Breast epithelium (tissue), 4 donors: ENCODE measurements at places on chromosomes 6 and 20. TPM values are rescaled to one million over a fixed set of nuclear protein-coding genes. Genes with fewer than 3 reads are reported as not detected.

- no peak for DNase-seq
Observed at GRCh38 chr6:72580281-72580940, 41.5 kb upstream of the KCNQ5 start.

The GPR63 gene
- total RNA-seq = 0.16 TPM

DNA sequence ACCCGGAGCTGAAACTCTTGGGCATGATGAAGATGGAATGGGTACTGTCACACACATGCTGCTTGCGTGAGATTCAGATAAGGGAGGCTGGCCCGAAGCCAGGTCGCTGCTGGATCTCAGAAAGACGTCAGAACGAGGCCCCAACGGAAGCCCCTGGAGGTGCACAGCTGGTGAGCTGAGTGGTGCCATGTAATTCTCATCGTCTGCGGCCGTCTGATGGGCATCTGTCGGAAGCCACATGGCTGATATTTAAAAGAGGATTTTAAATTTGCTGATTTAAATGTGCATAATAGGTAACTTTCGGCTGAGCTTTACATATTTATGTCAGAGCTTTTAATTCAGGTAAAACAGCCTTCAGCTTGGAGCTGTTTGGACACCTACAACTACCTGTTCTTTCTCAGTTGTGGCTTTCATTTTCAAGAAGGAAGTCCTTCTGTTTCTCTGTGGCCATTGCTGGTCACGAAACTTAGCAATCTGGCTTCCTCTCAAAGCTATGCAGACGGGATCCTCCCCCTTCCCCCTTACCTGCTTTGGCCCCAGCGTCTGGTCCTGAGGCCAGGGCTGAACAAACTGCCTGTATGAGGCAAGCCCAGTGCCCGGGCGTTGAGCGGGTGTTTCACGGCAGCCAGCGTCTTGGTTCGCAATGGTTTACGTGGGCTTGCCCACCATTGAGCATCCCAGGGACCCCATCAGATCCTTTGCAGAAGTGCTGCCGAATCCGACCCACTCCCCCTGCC lies 9.2 kb downstream of the SLCO4A1 start:
- no peak for DNase-seq

DNA sequence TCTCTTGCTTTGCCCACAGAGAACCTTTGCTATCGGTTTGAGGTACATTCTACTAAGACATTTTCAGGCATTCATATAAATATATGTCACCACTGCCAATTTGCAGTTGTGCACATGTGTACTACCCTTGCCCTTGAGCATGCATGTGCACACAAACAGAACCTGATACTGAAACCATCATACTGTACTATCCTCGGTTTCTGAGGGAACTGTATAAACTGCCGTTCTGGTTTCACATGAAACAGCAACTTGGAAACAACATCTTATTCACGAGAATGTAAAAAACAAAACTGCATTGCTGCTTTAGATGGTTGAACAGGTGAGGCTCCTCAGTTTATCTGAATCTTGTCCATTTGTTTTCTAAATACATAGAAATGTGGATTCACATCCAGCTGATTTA lies 151.2 kb upstream of the TMEM170B start:
- DNase-seq = no peak

GRCh38 chr20:8914421-8914820 lies 154.5 kb upstream of the PLCB4 start:
- DNase-seq = no peak

The ENPP3 gene
- total RNA-seq = 1.8 TPM

GRCh38 chr6:131823276-131823902 lies 15.6 kb downstream of the ENPP1 start:
- no peak for DNase-seq
